ENCODE measurements at places on chromosomes 2 and 18.

- no peak for DNase-seq
Observed at GRCh38 chr2:46431481-46432235, 47.7 kb upstream of the TMEM247 start.

GRCh38 chr2:171864357-171864985, 29.6 kb downstream of the SLC25A12 start:
- DNase-seq, result no peak

DNA sequence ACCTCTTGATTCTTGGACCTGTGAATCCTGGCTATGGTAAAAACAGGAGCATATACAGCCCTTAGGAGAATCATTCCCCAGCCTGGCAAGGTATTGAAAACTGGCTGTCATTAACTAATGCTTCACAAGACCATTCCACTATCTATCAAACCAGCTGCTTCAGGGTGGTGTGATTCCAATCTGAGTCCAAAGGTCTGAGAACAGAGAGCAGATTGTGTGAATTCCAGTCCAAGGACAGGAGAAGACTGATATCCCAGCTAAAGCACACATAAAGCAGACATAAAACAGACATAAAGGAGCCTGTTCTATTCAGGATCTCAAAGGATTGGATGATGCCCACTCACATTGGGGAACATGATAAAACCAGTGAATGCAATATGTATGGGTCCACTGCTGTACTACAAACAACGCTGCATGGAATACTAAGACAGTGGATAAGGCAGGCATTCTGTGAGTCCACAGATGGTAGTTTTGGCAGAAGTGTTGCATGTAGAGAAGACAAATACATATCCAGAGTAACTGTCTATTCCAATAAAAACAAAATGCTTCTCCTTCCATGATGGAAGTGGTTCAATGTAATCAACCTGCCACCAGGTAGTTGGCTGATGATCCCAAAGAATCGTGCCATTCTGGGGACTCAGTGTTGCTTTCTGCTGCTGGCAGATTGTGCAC, 363.9 kb downstream of the KCNJ3 start:
- DNase-seq, result no peak

DNA sequence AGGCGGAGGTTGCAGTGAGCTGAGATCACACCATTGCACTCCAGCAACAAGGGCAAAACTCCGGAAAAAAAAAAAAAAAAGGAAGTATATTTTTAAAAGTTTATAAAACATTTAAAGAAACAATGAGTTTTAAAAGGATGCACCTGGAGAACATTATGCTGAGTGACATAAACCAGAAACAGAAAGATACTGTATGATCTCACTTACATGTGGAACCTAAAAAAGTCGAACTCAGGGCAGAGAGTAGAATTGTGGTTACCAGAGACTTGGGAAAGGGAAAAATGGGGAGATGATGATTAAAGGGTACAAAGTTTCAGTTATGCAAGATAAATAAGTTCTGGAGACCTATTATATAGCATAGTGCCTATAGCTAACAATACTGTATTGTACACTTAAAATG, 52.8 kb upstream of the RTN4 start:
- no peak for DNase-seq

GRCh38 chr2:237283131-237283928, 130.6 kb downstream of the COL6A3 start:
- no peak for DNase-seq

GRCh38 chr2:52518678-52519077, 1248.9 kb upstream of the CHAC2 start:
- no peak for DNase-seq

- no peak for DNase-seq
Observed at GRCh38 chr18:47215554-47216138, 35.8 kb downstream of the SKOR2 start.

- DNase-seq, result no peak
Observed at GRCh38 chr18:58605027-58606020, 23.6 kb downstream of the ALPK2 start.

- DNase-seq, result no peak
Observed at GRCh38 chr2:70697603-70698383, 70.2 kb downstream of the ADD2 start.

- no peak for DNase-seq
Observed at GRCh38 chr2:222160944-222161343, 137.9 kb downstream of the PAX3 start.

DNA sequence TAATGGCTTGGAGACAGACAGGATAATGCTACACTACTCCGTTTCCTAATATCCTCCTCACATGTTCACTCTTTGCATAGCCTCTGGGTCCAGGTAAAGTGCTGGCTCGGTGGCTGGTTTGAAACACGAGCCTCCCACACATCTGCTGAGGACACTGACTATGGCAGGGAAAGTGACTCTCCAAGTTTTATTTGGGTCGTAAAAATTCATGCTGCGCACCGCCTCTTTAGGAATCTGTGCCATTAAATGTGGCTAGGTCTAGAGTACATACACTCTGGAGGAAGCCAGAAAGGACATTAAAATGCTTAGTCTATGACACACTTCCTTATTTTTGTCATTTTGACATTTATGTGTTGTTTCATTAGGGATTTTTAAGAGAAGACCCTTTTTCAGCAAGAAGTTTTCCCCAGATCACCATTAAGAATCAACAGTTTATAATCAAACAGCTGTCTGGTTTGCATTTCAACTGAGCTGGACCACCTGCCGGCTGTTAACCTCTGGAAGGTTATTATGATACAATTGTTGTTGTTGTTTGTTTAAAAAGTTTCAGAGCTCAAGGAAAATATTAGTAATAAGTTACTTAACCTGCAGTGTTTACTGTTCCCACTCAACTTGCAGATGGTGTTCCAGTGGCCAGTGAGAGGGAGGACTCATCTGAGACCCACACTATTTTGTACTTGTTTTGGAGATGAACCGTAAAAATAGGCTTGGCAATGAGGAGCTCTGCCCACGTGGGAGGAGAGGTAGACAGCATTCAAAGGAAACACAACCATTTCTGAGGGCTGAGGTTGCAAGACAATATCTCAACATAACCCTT, 443.3 kb upstream of the MEIS1 start:
- no peak for DNase-seq

DNA sequence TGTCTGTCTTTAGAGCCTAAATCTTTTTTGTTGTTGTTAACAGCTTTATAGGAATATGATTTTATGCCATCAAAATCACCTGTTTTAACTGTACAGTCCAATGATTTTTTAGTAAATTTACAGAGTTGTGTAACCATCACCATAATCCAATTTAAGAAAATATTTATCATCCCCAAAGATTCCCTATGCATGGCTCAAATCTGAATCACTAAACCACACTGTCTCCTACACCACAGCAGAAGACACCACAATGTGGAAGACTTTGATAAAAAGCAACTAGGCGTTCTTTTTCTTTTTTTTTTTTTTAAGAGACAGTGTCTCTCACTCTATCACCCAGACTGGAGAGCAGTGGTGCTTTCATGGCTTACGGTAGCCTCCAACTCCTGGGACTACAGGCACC, 99.6 kb downstream of the TXNL1 start:
- DNase-seq, result no peak

GRCh38 chr2:75801234-75801982, 90.7 kb upstream of the GCFC2 start:
- DNase-seq, result no peak

- no peak for DNase-seq
Observed at GRCh38 chr2:191866675-191867506, 20.0 kb upstream of the CAVIN2 start.

DNA sequence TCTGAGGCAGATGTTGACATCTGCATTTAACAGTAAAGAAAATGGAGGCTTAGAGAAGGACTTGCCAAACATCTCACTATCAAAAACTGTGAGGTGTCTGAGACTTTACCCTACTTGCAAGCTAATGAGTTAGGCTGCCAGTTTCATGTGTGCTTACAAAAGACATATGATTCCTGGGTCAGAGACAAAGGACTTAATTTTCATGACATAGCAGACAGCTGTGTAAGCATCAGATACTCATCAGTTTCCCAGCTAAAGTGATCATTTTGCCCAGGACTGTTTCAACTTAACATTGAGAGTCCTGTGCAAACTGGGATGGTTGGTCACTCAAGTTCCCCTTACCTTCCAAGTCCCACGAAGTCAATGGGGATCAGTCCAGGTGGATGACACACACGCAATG, 18.9 kb upstream of the DAPL1 start:
- DNase-seq, result no peak

DNA sequence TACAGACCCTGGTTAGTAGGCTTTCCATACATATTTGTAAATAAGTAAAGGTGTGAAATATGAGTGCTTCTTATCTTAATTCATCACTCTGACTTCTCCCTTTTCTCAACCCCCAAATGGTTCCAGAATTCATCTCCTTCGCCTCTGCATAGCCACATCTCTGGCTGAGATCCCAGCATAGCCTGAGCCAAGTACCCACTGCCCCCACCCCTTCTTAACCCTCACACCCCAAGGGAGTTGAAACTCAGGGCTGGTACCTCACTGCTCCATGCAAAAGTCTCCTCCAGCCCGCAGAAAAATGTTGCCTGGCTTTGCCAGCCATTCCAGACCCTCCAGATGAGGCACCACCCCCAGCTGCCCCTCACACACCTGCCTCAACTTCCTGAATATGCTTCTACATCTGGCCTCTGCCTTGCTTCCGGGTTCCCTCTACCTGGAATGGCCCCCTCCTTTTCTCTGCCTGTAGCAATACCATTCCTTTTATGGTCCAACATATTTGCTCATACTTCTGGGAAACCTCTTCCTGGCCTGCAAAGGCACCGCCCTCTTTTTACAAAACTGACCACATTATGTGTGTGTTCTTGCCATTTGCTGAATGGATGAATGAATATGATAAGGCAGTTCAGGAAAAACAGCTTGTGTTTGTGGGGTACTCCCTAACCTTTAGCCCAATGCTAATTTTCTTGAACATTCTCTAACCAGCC, 112.8 kb downstream of the CELF4 start:
- DNase-seq, result no peak

DNA sequence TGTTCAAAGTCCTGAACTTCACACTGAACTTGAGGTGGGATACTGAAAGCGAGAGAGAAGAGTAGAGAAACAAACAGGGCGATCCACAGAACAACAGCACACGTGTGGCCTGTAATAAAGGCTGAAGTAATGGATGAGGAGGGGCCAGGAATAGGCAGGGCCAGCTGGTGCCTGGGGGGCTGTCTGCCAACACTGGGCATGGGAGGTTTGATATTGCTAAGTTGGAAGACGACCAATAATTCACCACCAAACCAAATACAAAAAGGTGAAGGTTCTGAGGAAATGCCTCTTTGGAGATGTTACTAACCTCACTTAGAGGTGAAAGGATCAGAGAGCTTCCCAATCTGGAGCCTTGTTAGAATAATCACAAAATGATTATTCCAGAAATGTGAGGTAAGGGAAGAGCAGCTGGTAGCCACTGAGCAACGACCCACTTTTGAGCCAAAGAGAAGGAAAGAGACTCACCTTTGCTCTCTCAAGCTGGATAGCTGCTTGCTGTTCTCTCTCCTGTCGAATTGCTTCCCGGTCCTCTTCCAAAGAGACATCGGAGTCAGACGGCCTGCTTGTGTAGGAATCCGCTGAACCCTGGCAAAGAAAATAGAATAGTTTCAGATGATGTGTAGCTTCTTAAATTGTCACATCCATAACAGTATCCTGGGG, 54.7 kb upstream of the ARL5A start:
- DNase-seq, result no peak

DNA sequence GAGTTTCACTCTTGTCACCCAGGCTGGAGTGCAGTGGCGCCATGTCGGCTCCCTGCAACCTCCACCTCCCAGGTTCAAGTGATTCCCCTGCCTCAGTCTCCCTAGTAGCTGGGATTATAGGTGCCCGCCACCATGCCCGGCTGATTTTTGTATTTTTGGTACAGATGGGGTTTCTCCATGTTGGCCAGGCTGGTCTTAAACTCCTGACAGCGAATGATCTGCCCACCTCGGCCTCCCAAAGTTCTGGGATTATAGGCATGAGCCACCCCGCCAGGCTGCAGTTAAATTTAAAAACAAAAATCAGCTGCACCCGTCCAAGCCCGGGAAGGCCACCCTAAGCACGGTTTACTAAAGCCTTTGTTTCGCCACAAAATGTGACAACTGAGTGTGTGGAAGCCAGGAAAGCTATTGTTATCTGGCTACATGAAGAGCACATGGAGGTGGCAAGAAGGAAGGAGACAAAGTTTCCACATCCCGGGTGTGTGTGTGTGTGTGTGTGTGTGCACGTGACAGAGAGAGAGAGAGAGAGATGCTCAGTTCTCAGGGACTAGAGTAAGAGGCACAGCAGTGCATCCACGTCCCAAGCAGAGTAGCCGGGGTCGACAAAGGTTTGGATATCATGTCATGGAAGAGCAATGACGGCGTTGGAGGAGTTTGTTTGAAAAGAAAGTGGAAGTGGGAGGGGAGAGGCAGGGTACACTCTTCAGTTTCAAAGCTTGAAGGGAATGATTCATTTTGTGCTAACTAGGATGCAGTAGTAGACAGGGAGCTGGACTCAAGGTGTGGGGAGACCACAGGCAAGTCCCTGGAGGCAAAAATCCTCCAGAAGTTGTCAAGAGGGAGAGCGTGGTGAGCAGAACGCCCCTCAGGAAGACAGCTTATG, 20.1 kb downstream of the INPP5D start:
- no peak for DNase-seq

DNA sequence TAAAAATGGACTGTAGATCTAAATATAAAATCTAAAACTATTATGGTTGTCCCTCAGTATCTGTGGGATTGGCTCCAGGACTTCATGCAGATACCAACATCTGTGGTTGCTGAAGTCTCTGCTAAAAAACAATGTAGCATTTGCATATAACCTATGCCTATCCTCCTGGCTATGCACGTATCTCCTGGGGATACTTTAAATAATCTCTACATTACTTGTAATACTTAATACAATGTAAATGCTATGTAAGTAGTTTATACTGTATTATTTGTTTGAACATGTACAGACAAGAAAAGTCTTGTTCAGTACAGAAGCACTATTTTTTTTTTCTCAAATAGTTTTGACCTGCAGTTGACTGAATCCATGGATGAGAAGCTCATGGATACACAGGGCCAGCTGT, 134.9 kb downstream of the ZAP70 start:
- DNase-seq, result no peak

DNA sequence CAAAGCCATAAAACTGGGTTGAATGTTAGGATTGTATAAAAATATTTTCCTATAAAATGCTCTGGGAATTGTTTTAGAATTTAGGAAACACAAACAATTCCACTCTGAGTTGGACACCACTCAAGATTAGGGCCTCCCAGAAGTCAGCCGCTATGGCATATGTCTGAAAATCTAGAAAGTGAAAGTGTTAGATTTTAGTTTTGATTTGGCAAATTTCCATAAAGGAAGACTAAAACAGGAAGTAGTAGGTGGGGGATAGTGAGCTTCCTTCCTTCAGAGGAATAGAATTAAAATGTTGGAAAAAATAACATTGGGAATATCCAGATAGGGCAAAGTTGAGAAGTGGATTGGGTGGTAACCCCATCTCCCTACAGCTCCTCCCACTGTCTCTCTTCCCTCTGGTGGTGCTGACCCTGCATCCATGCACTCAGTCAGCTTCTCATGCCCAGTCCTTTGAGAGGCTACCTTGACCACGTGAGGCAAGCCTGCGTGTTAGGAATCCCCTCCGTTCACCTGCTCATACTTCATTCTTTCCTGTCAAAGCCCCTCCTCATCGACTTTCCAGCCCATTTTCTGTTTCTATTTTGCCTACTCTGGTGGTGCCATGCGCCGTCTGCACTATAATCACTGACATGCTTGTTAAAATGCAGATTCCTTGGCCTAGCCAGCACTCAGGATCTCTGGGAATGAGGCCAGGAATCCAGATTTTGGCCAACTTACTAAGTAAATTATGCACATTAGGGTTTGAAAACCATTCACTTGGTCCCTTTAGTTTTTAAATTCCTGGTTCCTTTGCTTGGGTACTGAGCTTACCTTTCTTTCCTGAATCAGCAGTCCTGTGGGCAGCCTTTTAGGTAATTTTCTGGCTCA, 83.5 kb downstream of the POLE4 start:
- DNase-seq, result no peak
